ENCODE measurements at places on chromosomes 6 and 20. TPM values are rescaled to one million over a fixed set of nuclear protein-coding genes. Genes with fewer than 3 reads are reported as not detected.
A peak's percentile ranks its signal among the peaks of the same experiment; 100 is the strongest.

The SLC26A8 gene
- not detected for total RNA-seq

The METTL24 gene
- not detected for total RNA-seq

The MATN4 gene
- total RNA-seq = not detected

The TREM2 gene
- total RNA-seq = not detected

The CCN2 gene
- 42.1 TPM for total RNA-seq

The ZC3H12D gene
- not detected for total RNA-seq

- peak; percentile 27 for DNase-seq
Observed at GRCh38 chr6:137823826-137824555, 43.1 kb upstream of the TNFAIP3 start.

DNA sequence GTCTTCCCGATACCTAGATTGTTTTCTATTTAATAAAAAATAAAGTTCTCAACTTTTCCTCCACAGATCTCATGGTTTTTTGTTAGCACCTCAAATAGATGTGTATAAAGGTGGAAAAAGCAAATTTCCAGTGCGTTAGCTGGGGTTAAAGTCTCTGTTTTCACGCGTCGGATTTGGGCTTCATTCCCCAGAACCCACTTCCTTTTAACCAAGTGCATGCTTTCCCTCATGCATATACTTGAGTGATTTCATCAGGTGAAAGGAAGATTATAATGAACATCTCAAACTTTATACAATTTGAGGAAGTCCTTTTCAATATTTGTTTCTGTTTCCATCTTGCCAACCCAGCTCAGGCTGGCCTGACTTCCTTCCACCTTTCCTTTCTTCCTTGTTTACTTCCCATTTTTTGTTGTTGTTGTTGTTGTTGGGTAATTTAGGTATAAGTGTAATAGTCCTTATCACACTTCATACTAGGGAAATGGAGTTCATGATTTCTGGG is 43.9 kb upstream of the GGTLC1 start:
- DNase-seq = no peak

Data from A172 (cell line).